ENCODE measurements at places on chromosomes 12 and 14.

GRCh38 chr14:79544698-79545070 is 666.6 kb downstream of the DIO2 start:
- no peak for DNase-seq

DNA sequence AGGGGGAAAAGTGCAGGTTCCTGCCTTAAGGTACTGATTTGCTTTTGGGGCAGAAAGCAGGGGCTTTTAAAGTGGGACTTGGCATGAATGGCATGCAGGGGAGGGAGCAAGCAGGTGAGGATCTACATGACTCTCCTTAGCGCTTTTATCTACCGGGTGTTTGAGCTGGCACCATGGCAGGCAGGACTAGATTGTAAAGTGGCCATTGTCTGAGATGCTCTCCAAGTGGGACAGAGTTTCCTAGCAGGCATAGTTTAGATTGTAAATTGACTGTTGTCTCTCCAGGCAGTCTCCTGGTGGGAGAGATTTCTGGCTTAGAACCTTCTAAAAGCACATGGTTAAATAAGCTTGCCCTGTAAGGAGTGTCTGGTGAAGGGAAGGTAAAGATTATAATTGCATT is 5.3 kb upstream of the DICER1 start:
- DNase-seq, result no peak

- no peak for DNase-seq
Observed at GRCh38 chr14:90727082-90727481, 89.1 kb downstream of the TTC7B start.

GRCh38 chr12:86613311-86613710 is 357.1 kb upstream of the MGAT4C start:
- no peak for DNase-seq

DNA sequence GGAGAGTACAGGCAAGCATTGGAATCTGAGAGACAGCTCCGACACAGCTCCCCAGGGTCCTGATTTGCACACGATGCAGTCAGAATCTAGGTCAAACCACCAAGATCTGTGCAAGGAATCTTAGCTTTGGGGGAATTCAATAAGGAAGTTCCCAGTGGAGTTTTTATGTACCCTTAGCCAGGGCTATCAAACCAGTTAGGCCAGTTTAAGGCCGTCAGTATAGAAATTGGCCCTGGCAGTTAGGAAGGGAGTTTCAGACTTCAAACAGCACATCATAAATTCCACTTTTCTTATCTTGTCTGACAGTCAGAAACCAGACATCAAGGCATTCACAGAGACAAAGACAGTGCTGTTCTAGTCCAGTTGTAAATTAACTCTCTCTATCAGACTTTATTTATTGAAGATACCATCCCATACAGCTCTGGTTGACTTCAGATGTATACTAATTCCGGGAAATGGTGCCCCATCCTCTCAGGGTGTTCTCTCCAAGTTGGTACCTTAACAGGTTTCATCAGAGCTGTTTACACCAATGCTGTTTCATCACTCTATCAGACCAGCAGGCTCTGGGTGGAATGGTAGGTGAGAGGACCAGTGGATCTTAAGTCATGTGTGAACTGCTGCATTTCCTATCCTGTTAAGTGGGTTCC is 157.5 kb upstream of the ATF7IP start:
- DNase-seq, result no peak

GRCh38 chr12:12449533-12450025 is 92.7 kb downstream of the BORCS5 start:
- DNase-seq, result no peak

DNA sequence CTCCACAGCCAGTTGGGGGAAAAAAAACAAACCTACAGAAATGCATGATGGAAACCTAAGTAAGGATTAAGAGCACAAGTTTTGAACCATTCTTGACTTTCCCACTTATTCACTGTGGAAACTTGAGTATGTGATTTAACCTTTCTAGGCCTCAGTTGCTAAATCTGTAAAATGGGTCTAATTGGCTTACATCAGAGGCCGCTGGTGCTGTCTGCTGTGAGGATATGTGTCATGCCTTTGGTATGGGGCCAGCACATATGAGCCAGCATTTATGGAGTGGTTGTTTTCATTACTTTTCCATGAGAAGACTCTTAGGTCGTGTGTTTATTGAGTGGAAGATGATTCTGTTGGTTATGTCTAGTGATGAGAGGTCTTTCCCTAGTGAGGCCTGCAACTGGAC is 102.4 kb downstream of the ESR2 start:
- DNase-seq, result no peak

- DNase-seq, result no peak
Observed at GRCh38 chr14:101482066-101482465, 79.2 kb upstream of the DIO3 start.

- no peak for DNase-seq
Observed at GRCh38 chr12:93773122-93773871, 96.1 kb downstream of the CRADD start.

- DNase-seq, result no peak
Observed at GRCh38 chr14:58807191-58807590, 169.4 kb downstream of the DACT1 start.

- DNase-seq, result no peak
Observed at GRCh38 chr12:117622087-117622486, 260.7 kb upstream of the NOS1 start.

DNA sequence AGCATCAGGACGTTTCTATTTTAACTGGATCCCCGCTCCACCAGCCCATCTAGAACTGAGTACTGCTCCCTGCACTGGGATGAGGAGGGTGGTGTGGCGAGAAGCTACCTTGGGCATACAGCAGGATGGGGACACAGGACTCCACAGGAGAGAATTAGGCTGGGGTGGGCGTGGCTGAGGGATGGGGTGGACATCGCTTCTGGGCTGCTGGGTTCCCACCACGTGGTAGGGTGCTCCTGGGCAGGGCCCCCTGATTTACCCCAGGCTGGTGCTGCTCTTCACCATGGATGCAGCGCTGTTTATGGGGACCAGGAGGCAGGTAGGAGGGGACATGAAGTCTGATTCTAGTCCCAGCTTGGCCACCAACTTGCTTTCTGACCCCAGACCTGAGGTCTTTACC is 41.9 kb downstream of the VDR start:
- no peak for DNase-seq

DNA sequence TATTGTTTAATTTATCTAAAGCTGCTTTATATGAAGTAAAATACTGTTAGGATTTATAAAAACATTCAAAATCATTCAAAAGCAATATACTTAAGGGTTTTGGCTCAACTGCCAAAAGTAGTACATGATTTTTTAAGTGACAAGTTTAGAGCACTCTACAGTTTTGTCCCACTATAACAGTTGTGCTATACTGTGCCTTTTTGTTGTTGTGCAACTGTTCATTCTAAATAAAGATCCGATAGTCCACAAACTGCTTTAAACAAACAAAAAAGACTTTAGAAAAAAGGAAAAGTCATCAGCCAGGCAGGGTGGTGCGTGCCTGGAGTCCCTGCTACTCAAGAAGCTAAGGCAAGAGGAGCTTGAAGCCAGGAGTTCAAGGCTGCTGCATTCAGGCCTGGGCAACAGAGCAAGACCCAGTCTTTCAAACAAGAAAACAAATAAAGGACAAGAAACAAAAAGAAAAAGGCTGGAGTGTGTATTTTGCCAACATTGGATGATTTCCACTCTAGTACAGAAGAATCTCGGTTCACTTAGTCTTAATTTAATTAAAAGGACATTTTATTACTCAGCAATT is 7.3 kb downstream of the C2CD5 start:
- no peak for DNase-seq
